ENCODE measurements at places on chromosomes 16 and 17. TPM values are rescaled to one million over a fixed set of nuclear protein-coding genes. Genes with fewer than 3 reads are reported as not detected.

DNA sequence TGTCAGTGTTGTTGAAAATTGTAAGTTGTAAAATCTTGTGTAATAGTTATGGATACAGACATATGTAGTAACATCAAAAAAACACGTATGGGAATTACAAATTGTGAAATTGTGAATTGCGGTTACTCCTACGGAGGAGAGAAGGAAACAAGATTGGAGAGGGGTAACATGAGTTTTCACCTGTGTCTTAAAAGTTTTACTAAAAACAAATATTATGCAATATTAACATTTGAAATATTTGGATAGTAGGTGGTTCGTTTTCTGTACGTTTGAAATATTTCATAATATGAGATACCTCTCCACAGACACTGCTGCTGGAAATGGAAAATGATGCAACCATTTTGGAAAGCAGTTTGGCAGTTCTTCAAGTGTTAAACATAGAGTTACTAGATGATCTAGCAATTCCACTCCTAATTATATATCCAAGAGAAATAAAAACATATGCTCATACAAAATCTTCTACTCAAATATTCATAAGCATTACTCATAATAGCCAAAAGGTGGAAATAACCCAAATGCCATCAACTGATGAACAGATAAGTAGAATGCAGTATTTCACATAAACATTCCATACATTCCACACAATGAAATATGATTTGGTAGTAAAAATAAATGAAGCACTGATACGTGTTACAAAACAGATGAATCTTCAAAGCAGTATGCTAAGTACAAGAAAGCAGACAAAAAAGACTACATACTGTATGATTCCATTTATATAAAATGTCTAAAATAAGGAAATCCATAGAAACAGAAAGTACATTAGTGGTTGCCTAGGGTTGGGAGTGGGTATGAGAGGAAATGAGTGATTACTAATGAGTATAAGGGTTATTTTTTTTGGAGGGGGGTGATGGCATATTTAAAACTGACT is 40.7 kb upstream of the ABCA10 start:
- no peak for DNase-seq

The SLC13A5 gene
- total RNA-seq, result 0.09 TPM

GRCh38 chr17:56937687-56938086 is 23.2 kb downstream of the COIL start:
- DNase-seq, result peak; percentile 49

The MT1F gene
- total RNA-seq, result not detected

GRCh38 chr16:67865318-67865717 is 7.5 kb upstream of the EDC4 start:
- DNase-seq, result no peak

DNA sequence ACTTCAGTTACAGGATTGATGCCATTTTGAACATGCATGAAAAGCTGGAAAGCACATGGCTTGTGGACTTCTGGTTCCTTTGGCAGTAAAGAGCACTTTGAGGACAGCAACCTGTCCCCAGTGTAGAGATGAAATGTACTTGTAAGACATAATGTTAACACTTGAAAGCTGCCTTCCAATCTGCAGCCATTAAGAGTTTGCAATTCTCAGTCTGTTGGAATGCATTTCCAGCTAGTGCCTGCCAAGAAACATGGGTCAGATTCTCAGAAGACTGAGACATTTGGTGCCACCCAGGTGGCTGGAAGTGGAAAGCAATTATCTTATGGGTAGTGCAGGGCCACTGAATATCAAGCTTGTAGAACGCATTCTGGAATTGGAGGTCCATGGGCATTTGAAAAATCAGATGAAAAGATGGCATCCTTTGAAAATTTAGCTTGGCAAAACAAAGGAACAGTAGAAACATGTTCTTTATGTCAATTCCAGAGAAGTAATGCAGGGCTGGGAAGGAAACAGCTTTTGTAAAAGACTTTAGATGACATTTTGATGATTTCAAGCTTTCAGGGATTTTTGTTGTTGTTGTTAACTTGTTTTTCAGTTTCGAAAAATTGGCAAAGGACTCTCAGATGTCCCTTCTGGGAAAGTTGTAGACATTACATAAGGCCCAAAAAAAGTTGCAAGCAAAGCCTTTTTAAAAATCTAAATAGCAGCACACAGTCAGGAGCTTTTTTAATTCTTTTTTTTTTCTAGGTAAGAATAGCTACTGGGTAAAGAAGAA is 147.0 kb downstream of the ABCA8 start:
- no peak for DNase-seq

The CXCL16 gene
- total RNA-seq, result 0.25 TPM

DNA sequence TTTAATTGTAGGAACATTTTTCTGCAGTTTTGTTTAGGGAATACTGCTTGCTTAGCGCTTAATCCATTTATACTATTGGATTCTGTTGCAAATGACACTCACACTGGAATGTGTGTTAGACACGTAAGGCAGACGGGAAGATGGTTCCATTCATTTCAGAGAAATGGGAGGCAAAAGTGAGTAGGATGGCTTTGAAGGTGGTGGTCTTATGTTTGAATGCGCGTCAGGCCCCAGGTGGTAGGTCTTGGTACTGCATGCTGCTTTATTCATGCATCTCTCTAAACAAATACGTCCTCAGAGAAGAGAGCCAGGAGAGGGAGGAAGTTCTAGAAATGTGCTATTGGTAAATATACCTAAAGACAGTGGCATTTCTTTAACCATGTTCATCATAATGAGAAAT is 997.6 kb upstream of the RBFOX1 start:
- DNase-seq, result peak; percentile 51

The CCDC40 gene
- not detected for total RNA-seq

DNA sequence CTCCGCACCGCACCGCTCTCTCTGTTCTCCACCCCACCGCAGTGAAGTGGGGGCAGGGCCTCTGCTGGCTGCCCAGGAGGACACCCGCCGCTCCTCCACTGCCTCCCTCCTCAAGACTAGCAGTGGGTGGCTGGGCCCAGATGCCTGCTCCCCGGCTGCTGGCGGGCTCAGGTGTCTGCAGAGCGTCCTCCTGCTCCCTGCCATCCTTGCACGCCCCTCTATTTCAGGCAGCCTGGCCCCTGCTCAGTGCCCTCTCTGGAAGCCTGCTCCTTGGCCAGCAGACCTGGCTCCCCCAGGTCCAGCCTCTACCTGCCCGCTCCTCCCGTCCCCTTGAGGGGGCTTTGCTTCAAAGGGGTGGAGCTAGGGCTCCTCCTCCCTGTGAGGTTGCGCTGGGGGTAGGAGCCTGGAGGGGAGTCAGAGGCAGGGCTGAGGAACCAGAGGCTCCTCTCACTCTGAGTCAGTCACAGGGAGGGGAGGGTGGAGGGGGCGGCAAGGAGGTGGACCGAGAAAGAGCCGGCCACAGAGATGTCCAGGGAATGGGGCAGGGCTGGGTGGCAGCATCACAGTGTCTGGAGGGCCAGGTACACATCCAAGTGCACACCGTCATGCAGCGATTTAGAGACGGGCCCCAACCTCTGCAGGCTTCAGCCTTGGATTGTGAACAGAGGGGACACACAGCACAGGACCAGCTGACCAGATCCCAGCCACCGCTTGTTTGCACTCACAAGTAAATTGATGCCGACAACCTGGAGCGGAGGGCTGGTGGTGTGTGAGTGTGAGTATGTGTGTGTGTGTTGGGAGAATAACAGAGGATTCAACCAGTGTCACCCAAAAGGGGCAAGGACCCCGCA is 9.8 kb upstream of the TMEM92 start:
- DNase-seq, result no peak

The CES1 gene
- 0.87 TPM for total RNA-seq

DNA sequence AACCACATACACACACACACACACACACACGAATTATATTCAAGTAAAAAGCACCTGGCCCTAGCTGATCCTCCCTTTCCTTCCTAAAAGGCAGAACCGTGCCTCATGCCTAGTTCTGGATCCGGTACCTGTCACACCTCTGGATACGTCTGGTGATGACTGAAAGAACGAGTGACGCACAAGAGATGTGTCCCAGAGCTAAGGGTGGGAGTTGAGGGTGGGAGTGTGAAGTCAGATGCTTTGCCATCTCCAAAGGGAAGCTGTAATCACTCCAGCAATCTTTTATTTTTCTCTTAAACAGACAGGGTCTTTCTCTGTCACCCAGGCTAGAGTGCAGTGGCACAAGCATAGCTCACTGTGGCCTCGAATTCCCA is 26.5 kb upstream of the GSG1L start:
- no peak for DNase-seq

The SPECC1 gene
- total RNA-seq, result 18.4 TPM

The HS3ST3B1 gene
- total RNA-seq, result 13.0 TPM

GRCh38 chr16:69469807-69470561 is 45.6 kb downstream of the CYB5B start:
- no peak for DNase-seq
